ENCODE measurements at places on chromosomes 7 and 10. TPM values are rescaled to one million over a fixed set of nuclear protein-coding genes. Genes with fewer than 3 reads are reported as not detected.

GRCh38 chr10:131210181-131210580 lies 101.3 kb downstream of the TCERG1L start:
- DNase-seq: peak; percentile 8
- no peak overlapping the region for H3K4me3 ChIP-seq
- no peak overlapping the region for H3K27ac ChIP-seq
- H3K27me3 ChIP-seq: no peaks in the 10 kb centered on the region
- H3K36me3 ChIP-seq: no peaks in the 10 kb centered on the region

- peak; percentile 1 for DNase-seq
- H3K36me3 ChIP-seq: no peaks in the 10 kb centered on the region
- no peak overlapping the region for H3K27ac ChIP-seq
- no peak overlapping the region for H3K4me3 ChIP-seq
- H3K4me1 ChIP-seq: no peaks in the 10 kb centered on the region
Measured at GRCh38 chr10:71073451-71074175, 138.8 kb upstream of the UNC5B start.

DNA sequence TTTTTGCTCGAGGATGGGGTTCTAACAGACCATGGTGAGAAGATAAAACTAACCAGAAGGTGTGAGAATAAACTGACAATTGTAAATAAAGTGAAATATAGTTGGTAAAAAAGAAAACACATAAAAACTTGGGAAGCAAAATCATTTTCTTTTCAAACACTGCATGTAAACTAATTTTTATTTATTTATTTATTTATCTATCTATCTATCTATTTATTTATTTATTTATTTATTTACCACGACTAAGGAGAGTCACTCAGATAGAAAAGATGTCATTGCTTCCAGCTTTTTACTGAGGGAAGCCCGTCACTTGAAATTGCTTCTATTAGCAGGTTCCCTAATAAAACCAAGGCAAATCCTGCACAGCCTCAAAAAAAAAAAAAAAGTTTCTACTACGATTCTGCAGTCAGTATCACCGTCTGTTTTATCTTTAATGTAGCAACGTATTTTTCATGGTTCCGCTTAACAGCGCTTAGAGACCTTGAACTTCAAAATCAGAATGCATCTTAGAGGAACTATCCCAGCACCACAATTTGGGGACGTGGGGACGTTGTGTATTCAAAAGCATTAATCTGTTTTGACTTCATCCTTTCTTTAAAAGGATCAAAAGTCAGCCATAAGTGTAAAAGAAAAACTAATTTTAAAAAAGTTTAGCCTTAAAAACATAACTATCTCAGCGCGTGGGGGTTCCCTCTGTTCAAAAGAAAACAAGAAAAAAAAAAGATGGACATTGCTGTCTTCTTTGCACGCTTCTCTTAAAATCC lies 33.3 kb upstream of the EBLN1 start:
- H3K36me3 ChIP-seq: no peaks in the 10 kb centered on the region
- no peaks in the 10 kb centered on the region for H3K4me1 ChIP-seq
- peak overlapping the region; percentile 62 for H3K4me3 ChIP-seq
- DNase-seq: no peak
- peak overlapping the region; percentile 91 for H3K27ac ChIP-seq

DNA sequence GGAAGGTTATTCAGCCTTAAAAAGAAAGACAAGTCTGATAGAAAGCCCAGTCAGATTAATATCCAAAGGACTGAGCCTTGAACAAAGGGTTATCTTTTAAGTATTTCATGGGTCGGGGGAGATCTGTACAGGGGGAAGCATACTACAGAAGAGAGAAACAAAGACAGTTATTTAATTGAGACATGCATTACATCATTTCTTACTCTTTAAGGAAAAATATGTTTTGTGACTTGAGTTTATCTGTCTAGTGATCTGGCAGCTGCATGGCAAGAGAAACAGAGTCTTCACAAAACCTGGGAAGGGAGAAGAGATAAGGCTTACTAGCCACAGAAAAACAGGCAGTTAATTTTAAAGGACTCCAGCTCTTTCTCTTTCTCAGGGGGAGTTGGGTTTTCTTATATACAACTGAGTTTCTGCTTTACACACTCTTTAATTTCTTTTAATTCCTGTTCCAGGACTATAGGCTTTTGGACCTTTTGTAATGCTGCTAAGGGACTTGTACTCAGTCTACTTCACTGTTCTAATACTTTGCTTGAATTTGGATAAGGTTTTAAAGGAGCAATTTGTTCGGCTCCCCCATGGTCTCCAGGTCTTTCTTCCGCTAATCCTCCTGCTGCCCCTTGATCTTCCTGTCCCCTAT lies 20.9 kb upstream of the CYP3A43 start:
- H3K27me3 ChIP-seq: no peaks in the 10 kb centered on the region
- H3K4me3 ChIP-seq: no peak overlapping the region
- H3K27ac ChIP-seq: no peak overlapping the region
- no peak for DNase-seq

DNA sequence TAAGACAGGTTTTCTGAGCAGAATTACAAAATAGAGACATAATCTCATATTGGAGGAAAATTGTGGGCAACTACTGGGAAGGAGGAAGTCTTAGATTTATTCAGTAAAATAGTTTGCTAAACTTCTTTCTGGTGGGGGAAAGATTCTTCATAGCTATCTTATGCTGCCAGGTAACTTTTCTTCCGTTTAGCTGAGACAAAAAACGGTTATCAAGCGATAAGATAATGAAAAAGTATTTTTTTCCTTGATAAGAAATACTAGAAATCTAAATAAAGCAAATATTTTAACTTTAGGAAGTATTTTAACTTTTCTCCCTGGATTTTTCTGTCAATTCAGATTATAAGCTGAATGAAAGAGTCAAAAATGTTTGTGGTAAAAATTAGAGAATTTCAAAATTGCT lies 52.3 kb downstream of the JMJD1C start:
- H3K4me3 ChIP-seq: no peak overlapping the region
- DNase-seq: no peak
- no peaks in the 10 kb centered on the region for H3K36me3 ChIP-seq
- H3K4me1 ChIP-seq: no peaks in the 10 kb centered on the region
- H3K27me3 ChIP-seq: no peaks in the 10 kb centered on the region

The ASB15 gene
- not detected for total RNA-seq

The GPR158 gene
- 0.12 TPM for total RNA-seq

The CPA2 gene
- not detected for total RNA-seq
